ENCODE measurements at places on chromosomes 13 and 19.
A peak's percentile ranks its signal among the peaks of the same experiment; 100 is the strongest.

DNA sequence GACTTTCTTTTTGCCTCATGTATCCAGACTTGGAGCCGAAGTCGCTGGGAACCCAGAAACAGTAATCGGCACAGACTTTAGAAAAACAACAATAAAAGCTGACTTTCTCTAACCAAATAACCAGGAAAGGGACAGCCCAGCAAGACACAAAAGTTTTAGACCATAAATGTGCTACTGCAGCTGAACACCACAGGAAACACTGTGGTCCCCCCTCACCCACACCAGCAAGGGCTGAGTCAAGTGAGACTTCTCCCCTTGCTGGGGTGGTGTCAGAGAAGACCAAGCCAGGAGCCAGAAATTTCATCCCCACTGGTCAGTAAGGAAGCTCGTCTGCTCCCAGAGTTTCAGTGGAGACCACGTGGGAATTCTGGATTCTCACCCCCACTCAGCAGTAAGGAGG lies 70.6 kb downstream of the ESD start:
- no peak for DNase-seq

- DNase-seq = no peak
These were observed 1.7 kb downstream of the POLR1G start for GRCh38 chr19:45408121-45408520.

- DNase-seq = no peak
These were observed 194.7 kb downstream of the B3GLCT start for GRCh38 chr13:31394506-31394905.

DNA sequence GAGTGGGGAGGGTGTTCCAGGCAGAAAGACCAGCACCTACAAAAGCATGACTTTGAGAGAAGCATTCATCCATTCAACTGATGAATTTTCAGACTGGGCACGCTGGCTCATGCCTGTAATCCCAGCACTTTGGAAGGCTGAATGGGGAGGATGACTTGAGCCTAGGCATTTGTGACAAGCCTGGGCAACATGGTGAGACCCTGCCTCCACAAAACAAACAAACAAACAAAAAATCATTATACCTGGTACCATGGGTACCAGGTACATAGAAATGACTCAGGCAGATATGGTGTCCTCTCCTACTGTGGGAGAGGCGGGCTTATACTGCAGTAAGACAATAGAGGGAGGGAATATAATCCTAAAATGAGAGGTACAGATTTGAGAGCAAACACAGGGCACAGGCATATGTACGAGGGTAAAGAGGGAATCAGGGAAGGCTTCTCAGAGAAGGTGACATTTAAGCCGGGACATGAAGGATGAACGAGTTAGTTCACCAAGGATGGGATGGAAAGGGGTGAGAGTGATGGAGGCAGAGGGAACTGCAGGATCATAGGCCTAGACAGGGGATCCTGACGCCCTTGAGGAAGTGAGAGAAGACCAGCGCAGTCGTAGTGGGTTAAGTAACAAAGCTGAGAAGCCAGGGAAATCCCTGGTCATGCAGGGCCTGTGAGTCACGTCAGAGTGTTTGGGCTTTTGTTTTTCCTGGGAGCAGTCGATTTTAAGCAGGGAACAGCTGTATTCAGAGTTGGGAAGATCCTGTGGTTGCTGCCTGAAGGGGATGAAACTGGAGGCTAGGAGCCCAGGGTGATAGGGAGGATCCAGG lies 2.9 kb downstream of the CYP2S1 start:
- no peak for DNase-seq

DNA sequence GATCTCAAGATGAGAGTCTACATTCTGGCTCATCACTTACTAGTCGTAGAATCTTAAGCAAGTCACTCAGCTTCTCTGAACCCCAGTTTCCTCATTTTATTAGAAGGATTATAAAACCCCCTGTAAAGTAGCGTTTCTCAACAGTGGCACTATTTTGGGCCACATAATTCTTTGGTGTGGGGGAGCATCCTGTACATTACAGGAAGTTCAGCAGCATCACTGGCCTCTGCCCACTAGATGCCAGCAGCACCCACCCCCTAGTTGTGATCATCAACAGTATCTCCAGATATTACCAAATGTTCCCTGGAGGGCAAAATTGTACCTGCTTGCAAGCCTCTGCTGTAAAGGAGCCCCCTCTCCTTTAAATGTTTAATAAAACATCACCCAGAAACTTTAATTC lies 22.6 kb downstream of the STARD13 start:
- DNase-seq = no peak

- DNase-seq = no peak
These were observed 481.7 kb upstream of the PRR20A start for GRCh38 chr13:56659041-56659471.

- no peak for DNase-seq
These were observed at the start of gene NFIC for GRCh38 chr19:3365836-3366752. Gene NFIC, plus strand, starts transcription at chr19:3366583. Its CDS starts 54 bp downstream, at chr19:3366637.

GRCh38 chr13:58843567-58843966 lies 1212.0 kb downstream of the PCDH17 start:
- DNase-seq = no peak

- DNase-seq = no peak
These were observed 4.4 kb downstream of the SPC24 start for GRCh38 chr19:11151181-11151580.

DNA sequence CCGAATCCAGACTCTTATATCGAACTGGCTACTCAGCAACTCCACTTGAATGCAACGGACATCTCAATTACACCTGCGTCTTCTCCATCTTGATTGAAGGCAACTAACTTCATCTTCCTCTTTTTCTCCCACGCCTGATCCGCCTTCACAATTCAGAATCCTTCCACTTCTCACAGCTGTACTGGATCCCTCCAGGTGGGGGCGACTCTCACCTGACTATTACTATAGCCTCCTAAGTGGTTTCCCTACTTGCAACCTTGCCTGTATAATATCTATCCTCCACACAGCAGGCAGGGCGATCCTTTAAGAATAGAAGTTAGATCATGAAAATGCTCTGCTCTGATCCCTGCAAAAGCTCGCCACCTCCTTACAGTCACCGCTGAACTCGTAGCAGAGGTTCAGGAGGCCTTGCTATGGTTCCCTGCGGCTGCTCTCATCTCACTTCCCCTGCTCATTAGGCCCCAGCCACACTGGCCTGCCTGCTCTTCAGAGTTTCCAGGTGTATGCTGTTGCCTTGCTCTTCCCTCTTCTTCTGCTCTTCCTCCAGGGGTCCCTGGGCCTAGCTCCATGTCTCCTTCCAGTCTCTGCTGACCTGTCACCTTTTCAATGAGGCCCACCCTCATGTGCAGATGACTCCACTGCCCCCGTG lies 31.9 kb downstream of the RFXAP start:
- DNase-seq = no peak

- peak; percentile 28 for DNase-seq
These were observed 91.8 kb downstream of the UBL3 start for GRCh38 chr13:29758531-29759114.

GRCh38 chr13:93169980-93170379 lies 56.6 kb upstream of the GPC6 start:
- no peak for DNase-seq

- no peak for DNase-seq
These were observed 2.1 kb downstream of the SCN1B start for GRCh38 chr19:35032356-35032865.

DNA sequence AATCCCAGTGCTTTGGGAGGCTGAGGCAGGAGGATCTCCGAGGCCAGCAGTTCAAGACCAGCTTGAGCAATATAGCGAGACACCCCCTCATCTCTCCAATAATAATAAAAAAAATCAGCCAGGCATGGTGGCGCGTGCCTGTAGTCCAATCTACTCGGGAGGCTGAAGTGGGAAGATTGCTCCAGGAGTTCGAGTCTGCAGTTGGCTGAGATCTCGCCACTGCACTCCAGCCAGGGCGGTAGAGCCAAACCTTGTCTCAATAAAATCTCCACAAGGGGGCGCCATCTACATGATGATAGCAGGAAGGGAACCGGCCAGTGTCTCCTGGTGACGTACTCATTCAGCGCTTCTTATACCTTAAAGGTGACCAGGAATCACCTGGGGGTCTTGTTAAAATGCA lies 13.6 kb upstream of the C5AR1 start:
- DNase-seq = peak; percentile 52

DNA sequence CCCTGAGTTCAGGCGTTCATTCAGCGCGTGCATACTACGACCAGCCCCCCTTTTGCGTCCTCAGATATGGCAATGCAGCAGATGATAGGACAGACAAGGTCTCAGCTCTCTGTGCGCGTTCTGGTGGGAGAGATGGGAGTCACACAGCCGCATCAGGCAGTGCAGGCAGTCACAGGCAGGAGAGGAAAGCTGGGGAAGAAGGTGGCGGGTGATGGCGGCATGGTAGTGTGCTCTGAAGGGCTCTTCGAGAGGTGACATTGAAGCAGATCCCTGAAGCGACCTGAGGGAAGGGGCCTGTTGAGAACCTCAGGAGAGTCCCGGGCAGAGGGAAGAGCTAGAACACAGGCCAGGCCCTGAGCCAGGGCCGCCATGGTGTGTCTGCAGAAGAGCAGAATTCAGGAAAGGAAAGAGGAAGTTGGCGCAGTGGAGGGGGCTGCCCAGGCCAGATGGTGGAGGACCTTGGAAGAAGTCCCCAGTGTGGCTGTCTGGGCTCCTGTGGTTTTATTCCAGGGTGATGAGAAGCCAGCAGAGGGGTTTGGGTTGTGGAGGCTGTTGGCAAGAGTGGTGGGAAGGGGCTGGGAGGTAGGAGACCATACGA lies 3.5 kb downstream of the USF2 start:
- DNase-seq = no peak

DNA sequence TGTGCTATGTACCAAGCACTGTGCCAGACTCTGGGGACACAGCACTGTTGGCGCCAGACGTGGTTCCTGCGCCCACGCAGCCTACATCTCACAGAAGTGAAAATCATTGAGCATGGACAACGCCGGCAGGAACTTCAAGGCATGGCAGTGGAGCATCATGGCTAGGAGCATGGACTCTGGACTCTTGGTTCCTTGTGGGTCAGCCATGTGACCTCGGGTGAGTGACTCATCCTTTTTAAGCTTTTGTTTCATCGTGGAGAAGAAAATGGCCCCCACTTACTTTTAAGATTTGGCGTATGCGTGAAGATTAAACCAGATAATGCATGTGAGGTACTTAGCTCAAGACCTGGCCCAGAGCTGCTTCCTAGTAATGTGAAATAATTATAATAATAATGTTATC lies 988.5 kb downstream of the UQCRFS1 start:
- DNase-seq = no peak

- no peak for DNase-seq
These were observed 18.0 kb upstream of the GARRE1 start for GRCh38 chr19:34236035-34236987.

GRCh38 chr19:40804783-40805242 lies 5.8 kb downstream of the EGLN2 start:
- no peak for DNase-seq

- no peak for DNase-seq
These were observed 42.4 kb downstream of the ADGRE2 start for GRCh38 chr19:14735915-14736314.

GRCh38 chr19:50912727-50913716 lies 1.8 kb upstream of the KLK4 start:
- DNase-seq = no peak

DNA sequence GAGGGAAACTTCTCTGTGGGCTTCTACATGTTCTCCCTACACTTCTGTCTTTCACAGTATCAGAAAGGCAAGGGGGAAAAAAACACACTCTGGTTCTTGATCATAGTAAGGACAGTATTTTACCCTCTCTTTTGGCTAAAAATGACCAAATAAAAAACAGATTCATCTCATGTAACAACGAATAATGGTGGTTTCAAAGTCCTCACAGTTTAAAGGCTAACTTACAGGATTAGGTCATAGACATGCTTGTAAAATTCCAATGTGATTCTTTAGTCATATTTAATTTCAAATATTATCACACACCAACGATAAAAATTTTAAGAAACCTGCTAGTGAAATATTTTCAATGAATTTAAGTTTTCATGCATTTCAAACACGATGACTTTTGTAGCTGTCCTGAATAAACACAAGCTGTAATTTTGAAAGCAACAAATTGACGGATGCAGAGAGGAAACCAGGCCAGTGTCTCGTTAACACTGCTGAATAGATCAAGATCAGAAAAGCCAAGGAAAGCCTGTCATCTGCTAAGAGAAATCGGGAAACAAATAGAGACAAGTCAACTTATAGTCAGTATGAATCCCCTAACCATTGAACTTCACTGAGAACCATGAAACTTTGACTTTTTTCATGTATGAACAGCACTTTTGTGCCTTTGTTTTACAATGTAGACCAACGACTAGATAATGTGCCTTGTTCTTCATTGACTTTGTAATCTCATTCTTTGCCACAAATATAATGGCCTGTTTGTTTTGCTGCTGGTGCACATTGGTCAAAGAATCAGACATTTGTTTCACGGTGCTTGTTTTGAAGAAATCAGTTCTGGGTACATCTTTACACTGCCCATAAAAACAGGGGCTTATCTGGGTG lies 22.0 kb downstream of the MBNL2 start:
- no peak for DNase-seq

DNA sequence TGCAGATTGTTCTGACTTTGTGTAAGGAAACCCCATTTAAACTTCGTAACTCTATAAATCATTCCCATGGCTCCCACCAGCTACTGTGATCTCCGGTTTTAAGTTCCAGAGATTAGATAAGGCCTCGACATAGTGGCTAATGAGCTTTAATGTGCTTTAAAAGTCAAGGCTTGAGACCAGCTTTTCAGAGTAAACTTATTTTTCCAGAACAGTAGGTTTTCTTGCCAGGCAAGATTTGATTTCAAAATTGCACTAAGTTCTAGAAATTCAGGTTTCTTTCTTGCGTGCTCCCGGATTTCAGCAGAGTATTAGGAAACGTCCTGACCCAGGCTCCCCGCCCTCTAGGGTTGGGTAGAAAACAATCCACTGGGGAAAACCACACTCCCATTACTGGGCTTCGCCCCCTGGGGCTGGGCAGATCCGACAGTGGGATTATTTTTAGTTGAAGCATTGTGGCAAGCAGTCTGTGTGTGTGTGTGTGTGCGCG lies 43.3 kb downstream of the CRYL1 start:
- no peak for DNase-seq

DNA sequence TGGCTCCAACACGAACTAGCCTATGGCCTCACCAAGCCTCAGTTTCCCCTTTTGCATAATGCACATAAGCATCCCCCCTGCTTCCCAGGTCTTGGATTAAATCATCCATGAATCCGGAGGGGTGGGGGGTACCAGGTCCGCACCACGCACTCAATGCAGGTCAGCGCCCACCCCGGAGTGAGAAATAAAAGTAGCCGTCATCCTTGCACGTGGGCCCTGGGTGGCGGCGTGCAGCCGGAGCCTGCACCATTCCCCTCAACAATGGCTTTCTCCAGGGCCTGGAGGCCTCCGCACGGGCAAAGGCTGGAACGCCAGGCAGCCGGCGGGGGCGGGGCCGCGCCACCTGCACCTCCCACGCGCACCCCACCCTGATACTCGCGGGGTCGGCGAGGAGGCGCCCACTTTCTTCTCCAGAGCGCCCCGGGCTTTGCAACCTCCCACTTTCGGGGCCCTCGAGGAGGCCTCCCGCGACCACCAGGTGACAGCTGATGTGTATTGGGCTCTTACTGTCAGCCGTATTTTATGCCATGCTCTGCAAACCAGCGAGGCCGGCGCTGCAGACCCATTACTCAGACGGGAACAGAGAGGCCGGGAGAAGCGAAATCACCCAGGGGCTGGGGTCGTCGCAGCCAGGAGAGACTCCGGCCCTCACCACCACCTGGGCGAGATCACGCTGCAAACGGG lies 767 bp upstream of the GADD45B start:
- no peak for DNase-seq
